ENCODE measurements at places on chromosomes 3 and 15.

DNA sequence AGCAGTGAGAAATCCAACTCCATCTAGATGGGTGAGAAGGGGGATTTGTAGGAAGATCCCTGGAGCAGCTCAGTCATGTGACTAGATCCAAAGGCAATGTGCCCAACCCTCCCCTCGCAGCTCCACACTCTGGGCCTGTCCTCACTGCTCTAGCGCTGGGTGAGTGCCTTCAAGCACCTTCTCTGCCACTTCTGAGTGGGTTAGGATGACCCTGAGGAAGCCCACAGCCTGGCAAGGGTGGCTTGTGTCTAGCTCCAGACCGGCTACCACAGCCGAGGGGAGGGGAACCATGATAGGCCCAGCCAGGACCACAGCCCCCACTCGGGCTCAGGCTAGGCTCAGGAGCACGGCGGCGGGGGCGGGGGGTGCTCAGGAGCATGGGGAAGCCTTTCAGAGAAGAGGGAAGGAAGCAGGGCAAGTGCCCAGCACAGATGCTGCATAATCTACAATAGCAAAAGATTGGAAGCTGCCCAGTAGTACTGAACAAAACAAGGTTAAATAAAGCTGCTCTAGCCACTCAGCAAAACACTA is 1.7 kb downstream of the SPATA12 start:
- peak; percentile 3 for DNase-seq

- no peak for DNase-seq
These were observed 556 bp downstream of the PEX5L start for GRCh38 chr3:180036092-180036670.

DNA sequence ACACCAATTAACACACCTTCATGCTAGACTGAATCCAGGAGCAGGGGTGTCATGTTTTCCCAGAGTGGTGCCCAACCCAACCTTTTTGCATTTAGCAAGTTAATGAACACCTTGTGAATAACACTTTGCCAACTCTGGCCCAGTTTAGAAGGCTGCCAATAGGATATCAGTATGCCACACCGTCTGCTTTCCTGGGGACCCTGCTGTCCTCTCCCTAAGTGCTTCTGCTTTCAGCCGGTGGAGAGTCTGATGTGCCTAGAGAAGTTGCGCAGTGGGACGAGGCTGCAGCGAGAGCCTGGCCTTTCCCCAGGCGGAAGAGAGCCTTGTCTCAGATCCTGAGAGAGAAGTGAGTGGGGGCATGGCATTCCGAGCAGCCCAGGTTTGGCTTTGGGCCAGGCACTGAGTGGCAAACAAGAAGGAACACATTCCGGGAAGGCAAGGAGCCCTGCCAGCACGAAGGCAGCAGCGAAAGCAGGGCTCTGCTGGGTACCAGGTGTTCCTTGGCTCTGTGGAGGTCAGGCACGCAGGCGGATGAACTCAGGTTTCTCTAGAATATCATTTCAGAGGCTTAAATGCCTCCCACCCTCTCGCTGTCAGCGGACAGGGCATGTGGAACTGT is 36.9 kb downstream of the SENP8 start:
- peak; percentile 82 for DNase-seq

GRCh38 chr15:79094611-79095021 is 4.0 kb upstream of the RASGRF1 start:
- DNase-seq = no peak

DNA sequence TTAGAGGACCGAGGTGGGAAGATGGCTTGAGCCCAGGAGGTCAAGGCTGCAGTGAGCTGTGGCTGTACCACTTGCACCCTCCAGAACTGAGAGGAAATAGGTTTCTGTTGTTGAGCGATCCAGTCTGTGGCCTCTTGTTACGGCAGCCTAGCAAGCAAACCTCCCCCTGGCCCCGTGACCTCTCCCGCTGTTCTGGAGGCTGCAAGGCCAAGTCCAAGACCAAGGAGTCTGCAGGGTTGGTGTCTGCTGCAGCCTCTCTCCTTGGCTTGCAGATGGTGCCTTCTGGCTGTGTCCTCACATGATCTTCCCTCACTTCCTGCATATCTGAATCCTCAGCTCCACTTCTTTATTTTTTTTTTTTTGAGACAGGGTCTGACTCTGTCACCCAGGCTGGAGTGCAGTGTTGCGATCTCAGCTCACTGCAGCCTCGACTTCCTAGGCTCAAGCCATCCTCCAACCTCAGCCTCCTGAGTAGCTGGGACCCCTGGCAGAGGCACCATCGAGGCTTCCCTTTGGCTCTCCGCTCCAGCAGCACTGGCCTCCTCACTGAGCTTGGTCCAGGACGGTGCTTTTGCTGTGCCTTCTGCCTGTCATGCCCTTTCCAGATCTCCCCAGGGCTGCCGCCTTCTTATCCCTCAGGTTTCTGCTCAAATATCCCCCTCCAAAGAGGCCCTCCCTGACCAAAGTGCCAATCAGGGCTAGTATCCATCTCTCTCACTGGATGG is 18.0 kb upstream of the PLXND1 start:
- DNase-seq = no peak

DNA sequence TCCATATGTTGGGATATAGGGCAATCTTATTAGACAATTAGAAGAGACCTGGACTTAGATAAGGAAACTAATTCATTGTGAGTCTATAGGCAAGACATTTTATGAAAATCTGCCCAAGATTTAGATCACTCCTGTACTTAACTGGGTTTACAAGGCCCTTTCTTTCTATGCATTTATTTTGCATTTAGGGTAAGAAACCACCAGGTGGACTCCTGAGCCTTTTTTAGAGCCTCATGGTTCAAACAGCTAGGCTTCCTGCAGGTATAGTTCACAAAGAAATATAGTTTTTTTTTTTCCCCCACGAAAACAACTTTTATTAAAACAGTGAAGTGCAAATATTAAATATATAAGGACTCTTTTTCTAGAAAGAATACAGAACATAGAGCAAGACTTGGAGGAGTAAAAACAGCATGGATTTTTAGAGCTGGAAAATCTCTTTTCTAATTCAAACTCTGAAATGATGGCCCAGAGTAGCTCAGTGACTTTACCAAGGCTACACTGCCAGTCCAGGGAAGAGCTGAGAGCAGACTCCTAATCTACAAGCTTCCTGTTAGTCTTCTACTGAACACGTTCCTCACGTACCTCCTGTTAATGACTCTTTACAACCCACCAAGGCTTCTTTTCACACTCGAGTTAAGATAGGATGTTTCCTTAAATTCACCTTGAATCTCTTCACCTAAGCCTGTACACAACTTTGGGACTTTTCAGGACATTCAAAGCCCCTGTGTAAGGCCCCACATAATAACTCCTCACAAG is 400.9 kb upstream of the ATP11B start:
- no peak for DNase-seq

- no peak for DNase-seq
These were observed 55.8 kb upstream of the PDZRN3 start for GRCh38 chr3:73680391-73681095.

DNA sequence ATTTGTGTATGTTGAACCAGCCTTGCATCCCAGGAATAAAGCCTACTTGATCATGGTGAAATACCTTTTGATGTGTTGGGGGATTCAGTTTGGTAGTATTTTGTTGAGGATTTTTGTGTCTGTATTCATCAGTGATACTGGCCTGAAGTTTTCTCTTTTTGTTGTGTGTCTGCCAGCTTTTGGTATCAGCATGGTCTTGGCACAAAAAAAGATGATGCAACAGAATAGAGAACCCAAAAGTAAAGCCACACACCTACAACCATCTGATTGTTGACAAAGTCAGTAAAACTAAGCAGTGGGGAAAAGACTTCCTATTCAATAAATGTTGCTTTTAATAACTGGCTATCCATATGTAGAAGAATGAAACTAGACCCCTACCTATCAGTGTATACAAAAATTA is 77.6 kb downstream of the TCF12 start:
- DNase-seq = no peak

DNA sequence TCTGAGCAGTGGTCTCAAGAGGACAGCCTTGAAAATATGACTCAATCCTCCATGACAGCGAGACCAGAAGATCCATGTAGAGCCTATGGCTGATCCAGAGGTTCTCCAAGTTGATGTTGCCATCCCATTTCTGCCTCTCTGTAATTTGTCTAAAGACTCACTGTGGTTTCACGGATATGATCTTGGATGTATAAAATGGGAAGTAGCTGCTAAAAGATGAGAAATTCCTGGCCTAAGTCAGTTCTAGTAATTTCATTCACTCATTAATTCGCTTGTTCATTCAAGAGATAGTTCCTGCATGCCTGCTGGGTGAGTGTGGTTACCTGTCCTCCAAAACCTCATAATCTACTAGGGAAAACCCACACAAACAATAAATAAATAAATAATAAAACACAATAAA is 145.9 kb downstream of the TNIK start:
- no peak for DNase-seq

GRCh38 chr3:11282250-11283138 is 10.3 kb downstream of the ATG7 start:
- DNase-seq = no peak

GRCh38 chr3:151236736-151237135 is 33.7 kb upstream of the GPR171 start:
- DNase-seq = no peak

- no peak for DNase-seq
These were observed 190.0 kb downstream of the EFHB start for GRCh38 chr3:19744047-19744446.

DNA sequence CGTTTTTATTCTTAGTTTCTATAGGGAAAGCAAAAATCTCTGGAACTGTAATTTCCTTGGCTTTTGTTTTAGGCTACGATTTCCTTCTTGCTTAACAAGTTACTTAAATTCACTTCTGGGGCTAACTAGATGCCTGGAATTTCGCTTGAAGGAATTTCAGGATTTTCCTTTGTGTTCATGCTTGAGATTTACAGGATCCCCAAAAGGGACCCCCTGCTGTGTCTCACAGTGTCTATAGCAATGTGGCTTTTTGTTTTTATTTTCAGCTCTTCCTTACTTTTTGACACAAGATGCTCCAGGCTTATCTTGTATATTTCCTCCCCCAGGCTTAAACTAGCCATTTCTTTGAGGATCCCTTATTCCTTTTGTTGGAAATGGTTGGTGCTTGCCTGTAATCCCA is 95.5 kb upstream of the DPPA4 start:
- no peak for DNase-seq

DNA sequence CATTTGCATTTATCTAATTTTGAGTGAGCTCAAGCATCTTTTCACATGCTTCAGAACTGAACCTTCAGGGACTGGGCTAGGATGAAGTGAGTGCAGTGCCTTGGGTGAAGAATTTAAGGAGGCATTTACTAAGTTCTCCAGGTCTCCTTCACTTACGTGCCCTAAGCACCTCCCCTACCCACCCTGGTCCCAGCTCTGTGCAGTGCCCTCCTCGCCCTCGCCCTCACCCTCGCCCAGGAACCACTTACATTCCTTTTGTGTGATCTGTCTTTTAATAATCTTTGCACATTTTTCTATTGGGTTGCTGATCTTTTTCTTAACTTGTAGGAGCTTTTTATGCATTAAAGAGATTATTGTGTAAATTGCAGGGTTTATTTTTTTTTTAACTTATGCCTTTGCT is 322.6 kb downstream of the THSD4 start:
- DNase-seq = no peak

GRCh38 chr3:27194861-27195483 is 174.2 kb downstream of the NEK10 start:
- DNase-seq = no peak

DNA sequence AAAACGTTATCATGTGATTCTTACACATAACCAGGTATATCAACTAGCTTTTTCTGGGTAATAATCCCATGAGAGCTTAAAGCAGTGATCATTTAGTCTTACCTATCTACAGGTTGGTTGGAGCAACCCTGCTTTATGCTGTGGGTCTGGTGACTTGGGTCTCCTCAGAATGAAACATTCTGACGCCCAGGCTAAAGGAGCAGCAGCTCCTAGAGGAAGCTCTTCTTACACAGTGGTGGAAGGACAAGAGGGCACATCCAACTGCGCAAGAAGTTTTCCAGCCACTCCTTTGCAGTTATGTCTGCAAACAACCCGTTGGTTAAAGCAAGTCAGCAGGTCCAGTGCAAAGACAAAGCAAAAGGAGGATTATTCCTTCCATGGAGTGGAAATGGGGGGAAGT is 377.5 kb downstream of the EDEM1 start:
- DNase-seq = no peak

DNA sequence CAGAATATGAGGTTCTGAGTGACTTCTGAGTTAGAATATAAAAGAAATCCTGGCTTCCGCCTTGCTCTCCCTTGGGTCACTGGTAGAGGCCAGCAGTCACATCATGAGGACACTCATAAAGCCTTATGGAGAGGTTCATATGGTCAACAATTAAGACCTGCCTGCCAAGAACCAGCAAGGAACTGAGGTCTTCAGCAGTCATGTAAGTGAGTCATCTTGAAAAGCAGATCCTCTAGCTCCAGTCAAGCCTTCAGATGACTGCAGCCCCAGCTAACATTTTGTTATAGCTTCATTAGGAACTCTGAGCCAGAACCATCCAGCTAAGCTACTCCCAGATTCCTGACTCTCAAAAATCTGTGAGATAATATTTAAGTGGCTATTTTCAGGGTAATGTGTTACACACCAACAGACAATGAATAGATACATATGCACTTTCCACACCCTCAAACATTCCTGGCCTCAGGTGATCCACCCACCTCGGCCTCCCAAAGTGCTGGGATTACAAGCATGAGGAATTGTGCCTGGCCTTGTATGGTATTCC is 447.2 kb downstream of the SHQ1 start:
- no peak for DNase-seq

- DNase-seq = no peak
These were observed 10.6 kb upstream of the STT3B start for GRCh38 chr3:31522152-31522551.

DNA sequence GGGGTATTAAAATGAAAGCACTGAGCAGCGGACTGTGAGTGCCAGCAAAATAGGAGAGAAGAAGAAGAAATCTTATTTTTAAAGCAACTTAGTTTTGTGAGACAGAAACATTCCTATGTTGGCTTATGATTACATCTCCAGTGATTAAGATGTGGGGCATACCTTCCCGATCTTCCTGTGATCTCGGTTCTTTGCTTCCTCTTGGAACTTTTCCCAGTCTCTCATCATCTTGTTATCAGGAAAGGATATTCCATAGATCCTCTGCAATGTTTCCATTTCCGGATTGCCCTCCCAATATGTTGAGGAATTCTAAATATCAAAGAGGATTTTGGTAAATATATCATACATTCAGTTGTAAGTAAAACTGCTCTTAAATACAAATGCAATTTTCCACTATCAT is 22.2 kb downstream of the TARS3 start:
- no peak for DNase-seq

- no peak for DNase-seq
These were observed 432.7 kb upstream of the ARHGEF26 start for GRCh38 chr3:153688301-153689120.

GRCh38 chr15:47332481-47332880 is 384.8 kb upstream of the SEMA6D start:
- DNase-seq = peak; percentile 73

DNA sequence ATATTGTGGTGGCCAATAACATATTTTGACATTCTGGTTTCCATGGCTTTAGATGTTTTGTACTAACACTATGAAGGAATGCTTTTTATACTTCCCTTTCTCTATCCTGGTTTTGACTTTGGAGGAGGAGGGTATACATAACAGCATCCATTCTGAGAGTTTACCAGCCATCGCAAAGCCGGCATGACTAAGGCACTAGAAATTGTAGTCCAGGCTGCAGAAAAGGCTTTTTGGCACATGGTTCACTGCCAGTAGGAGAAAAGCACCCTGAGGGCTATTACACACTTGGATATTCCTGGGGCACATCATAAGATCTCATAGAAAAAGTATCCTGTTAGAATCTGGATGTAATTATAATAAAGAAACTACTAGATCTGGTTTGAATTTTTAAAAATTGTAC is 101.8 kb downstream of the STT3B start:
- no peak for DNase-seq

Data from DMS79 treated with DMSO at 0.1 percent for 48 hours (cell line).